Dermis microvascular lymphatic vessel endothelial cell (primary cell): ENCODE measurements at places on chromosomes 6 and 20. TPM values are rescaled to one million over a fixed set of nuclear protein-coding genes. Genes with fewer than 3 reads are reported as not detected.

- DNase-seq, result no peak
Measured at GRCh38 chr6:115131709-115132490, 789.1 kb upstream of the HS3ST5 start.

PRKN gene
- total RNA-seq, result 0.39 and 1.3 TPM in 2 replicates

DNA sequence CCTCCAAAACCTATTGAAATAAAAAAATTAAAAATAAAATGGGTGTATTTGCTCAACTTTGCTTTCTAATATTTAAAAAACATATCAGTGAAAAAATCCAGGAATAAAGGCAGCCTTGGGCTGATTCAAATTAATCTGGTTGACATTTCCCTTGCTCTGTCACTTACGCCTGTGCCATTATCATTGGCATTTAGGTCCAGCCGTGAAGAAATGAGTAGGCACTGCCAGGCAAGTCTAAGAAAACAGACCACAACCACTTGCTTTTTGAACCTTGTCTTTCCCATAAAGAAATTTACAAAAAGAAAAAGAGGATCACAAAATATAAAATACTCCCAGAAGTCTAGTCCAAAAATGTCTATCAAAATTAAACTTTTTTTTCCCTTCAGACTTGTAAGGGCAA, 59.2 kb upstream of the HBS1L start:
- no peak for DNase-seq

GRCh38 chr6:3656076-3656475, 95.4 kb downstream of the PXDC1 start:
- no peak for DNase-seq

DNA sequence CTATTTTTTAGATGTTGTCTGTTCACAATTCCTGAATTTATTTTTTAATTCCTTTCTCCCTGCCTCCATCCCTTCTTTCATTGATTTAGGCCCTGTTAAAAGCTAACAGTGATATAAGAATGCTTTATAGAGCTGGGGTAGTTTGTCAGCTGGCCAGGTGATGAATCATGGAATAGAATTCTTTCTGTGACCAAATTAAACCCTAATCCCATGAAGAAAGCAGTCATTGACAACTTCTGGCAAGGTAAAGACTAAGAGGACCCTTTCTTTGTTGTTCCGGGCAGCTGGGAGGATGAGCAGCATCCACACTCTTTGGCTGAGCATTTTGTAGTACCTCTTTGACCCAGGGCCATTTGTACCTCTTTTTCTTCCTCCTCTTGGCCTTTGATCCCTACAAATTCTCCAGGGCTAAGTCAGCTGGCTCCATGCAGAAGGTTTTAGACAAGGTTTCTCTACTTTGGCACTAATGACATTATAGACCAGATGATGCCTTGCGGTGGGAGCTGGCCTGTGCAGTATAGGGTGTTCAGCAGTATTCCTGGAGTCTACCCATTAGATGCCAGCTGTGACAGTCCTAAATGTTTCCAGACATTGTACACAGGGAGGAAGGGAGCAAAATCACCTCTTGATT, 102.9 kb downstream of the SLX4IP start:
- no peak for DNase-seq

SALL4 gene
- 0.26 and 0.63 TPM in 2 replicates for total RNA-seq

HEY2 gene
- total RNA-seq, result under 0.01 TPM in 1 of 2 replicates, not detected in the other

DNA sequence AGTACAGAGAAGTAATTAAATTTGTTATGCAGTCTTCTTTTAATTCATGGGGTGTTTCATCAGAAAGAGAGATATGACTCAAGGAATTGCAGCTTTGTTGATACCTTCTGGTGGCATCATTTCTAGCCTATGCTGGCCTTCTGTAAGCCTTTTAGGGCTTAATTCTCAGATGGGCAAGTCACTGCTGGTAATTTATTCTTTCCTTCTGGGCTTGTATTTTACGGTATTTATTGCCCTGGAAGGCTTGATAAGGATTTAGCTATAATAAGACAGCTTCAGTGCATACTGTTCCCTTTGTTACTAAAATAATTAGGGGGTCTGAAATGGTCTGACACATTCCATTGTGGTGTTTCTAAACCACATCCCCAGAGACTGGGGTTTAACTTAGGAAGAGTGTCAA, 57.9 kb upstream of the EMILIN3 start:
- DNase-seq, result no peak

ROMO1 gene
- 176 and 319 TPM in 2 replicates for total RNA-seq

PTCHD4 gene
- total RNA-seq, result 12.5 and 13.3 TPM in 2 replicates

DNA sequence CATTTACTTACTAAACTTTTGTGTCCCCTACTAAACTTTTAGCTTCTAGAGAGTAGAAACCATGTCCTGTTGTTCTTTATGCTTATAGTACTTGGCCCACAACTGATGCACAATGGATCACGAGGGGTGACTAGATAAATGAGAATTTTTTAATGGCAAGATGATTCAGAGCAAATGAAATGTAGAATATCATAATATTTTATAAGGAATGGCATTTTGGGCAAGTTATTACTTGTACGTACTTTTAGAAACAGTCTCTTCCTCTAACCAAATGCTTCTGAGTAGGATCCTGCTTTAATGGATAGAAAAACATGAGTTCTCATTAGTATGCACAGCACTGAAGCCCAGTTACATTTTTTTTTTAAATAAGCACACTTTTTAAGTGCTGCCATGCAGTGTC, 336.3 kb downstream of the NRN1 start:
- no peak for DNase-seq

GRCh38 chr6:112190164-112190563, 64.2 kb downstream of the LAMA4 start:
- no peak for DNase-seq

GRCh38 chr6:130515306-130515705, 149.5 kb downstream of the TMEM200A start:
- DNase-seq, result no peak

GRCh38 chr6:115750946-115751345, 309.7 kb downstream of the FRK start:
- DNase-seq, result no peak

DNA sequence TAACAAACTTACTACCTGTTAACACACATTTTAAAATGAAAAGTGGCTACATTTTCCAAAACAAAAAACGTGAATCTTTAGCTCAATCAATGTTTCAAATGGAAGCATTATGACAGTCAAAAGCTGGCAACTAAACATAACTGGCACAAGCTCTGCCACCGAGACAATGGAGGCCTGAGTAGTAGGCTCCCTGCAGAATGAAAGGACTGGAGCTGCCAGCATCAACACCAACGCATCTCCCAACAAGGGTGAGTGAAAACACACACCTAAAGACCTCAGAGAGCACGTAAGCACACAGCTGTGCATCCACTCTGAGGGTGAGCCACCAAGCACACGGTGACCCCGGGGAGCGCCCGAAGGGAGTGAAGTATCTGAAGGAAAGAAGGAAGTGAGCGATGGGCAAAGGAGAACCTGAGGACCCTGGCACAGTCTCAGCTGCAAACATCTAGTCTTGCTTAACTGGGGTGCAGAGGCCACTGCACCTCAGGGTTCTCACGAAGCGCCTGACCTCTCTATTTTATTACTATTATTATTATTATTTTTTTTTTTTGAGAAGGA, 1.6 kb upstream of the ADRM1 start:
- no peak for DNase-seq

- no peak for DNase-seq
Measured at GRCh38 chr20:46232539-46232938, 75.8 kb downstream of the CDH22 start.

TREM2 gene
- total RNA-seq, result not detected in 2 replicates

GRCh38 chr6:88619951-88620350, 343.5 kb downstream of the RNGTT start:
- DNase-seq, result no peak

DNA sequence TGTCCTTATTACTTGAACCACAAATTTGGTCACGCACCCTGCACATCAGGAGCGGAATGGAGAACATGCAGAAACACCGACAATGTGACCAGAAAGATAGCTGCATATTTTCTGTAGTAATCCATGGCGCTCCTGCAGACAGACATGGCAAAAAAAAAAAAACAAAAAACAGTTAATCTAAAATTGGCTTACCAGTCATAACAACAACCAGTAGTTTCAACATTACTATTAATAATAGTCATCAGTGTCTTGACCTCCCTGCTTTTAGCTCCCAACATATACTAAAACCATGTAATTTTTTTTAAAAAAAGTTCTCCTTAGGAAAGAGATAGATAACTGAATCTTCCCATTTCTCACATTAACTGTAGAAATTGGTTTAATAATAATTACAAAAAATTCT, 6.8 kb downstream of the CGA start:
- no peak for DNase-seq

DNA sequence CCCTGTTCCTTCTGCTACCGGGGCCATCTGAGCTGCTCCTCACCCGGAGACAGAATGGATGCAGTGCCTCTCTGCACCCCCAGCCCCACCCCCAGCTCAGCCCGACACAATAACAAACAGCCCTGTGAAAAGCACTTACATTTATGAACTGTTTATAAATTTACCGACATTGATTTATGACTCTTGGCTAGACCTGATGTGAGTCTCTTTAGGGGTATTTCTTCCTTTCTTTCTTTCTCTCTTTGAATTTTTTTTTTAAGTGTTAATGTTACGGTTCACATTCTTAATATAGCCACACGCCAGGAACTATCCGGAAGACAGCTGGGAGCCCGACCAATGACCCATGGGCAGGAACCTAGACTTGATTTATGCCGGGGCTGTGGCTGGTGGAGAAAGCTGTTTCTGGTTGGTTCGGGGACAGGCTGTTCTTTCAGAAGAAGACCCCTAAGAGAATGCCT, 266.3 kb downstream of the CDC5L start:
- DNase-seq, result no peak

DNA sequence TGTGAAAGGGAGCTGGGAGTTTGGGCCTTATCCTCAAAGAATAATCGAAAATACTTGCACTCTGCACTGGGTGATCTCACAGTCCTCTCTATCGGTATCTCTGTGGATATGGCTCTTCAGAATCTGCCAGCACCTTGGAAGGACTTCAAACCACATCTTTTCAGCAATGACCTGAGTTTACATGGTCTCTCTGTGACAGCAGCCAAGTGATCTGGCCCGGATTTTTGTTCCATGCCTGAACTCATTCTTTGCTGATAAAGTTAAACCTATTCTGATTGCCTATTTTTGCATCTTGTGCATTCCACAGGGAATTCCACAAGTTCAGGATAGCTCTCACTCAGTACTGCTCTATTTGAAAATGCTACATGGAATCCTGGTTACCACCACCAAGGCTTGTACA, 98.9 kb downstream of the HDGFL1 start:
- DNase-seq, result no peak
